Placental epithelial cell (primary cell): ENCODE measurements at places on chromosomes 5 and 9. TPM values are rescaled to one million over a fixed set of nuclear protein-coding genes. Genes with fewer than 3 reads are reported as not detected.

The TNFSF8 gene
- total RNA-seq, result not detected in 2 replicates

The BARX1 gene
- 0.39 TPM in 1 of 2 replicates, not detected in the other for total RNA-seq

The PRDM9 gene
- total RNA-seq, result not detected in 2 replicates

The GGTA1 gene
- total RNA-seq, result not detected in 2 replicates

The EFNA5 gene
- 13.6 and 34.2 TPM in 2 replicates for total RNA-seq

The MAMDC4 gene
- 3.0 and 3.5 TPM in 2 replicates for total RNA-seq

The PRSS3 gene
- total RNA-seq, result 0.79 and 8.6 TPM in 2 replicates

The FOXD4L5 gene
- 0.11 TPM in 1 of 2 replicates, not detected in the other for total RNA-seq

The GADD45G gene
- total RNA-seq, result 18.0 and 51.4 TPM in 2 replicates

The EPB41L4A gene
- 24.9 and 37.7 TPM in 2 replicates for total RNA-seq

The NUTM2G gene
- total RNA-seq, result 0.11 TPM in 1 of 2 replicates, not detected in the other

The PCDHA12 gene
- under 0.01 and 0.11 TPM in 2 replicates for total RNA-seq

The SLC6A7 gene
- total RNA-seq, result not detected in 2 replicates

The IL13 gene
- total RNA-seq, result not detected in 2 replicates

The ARL14EPL gene
- total RNA-seq, result not detected in 2 replicates

The SLC25A2 gene
- total RNA-seq, result 0.22 and 0.39 TPM in 2 replicates

The OGN gene
- total RNA-seq, result not detected in 2 replicates

The GFI1B gene
- under 0.01 TPM in 1 of 2 replicates, not detected in the other for total RNA-seq

The SAPCD2 gene
- total RNA-seq, result 2.4 and 5.4 TPM in 2 replicates

The SLC6A18 gene
- not detected in 2 replicates for total RNA-seq

The ESM1 gene
- 0.22 TPM in 1 of 2 replicates, not detected in the other for total RNA-seq

The KIF4B gene
- total RNA-seq, result under 0.01 TPM in 1 of 2 replicates, not detected in the other
